T-helper 2 cell (primary cell): ENCODE measurements at places on chromosomes 1 and 21.

- no peak for DNase-seq
Observed at GRCh38 chr1:203858055-203858454, 3.3 kb upstream of the SNRPE start.

GRCh38 chr1:36172983-36173382 is 17.0 kb downstream of the MAP7D1 start:
- DNase-seq = no peak

GRCh38 chr1:84584126-84584525 is 9.9 kb upstream of the CTBS start:
- no peak for DNase-seq

- DNase-seq = peak; percentile 9
Observed at GRCh38 chr1:178724728-178725465, at the start of gene RALGPS2. RALGPS2 (plus strand) TSS chr1:178725244; CDS start chr1:178776765, 51,521 bp downstream.

- DNase-seq = no peak
Observed at GRCh38 chr1:59511476-59512465, 214.9 kb downstream of the FGGY start.

DNA sequence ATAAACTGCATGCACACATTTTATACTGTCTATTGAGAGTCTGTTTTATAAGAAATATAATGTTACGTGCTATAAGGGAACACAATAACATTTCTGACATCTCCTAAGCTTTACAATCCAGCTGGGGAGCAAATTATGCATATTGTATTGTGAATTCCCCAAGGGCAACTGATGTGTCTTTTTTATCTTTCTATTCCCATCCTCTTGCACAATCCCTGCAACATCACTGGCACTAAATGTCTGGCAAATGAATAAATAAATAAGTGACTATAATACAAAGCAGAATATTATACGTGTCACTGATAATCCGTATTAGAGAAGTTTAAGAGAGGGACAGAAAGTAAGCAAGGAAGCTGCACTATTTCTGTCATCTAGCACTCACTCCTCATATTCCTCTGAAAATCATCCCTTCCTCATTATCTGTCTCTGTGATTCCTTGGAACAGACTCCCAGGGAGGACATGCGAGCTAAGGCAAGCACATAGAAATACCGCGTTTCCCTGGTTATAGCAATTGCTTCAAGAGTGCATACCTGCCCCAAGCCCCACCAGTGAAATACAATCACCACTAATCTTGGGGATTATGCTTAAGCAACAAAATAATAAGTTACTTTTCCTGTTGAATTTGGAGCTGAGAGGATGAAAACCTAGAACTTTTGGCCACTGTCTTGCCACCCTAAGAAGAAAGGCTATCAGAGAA is 205.4 kb downstream of the SMYD3 start:
- DNase-seq = no peak

GRCh38 chr1:39687243-39687642 is 4.0 kb downstream of the HPCAL4 start:
- no peak for DNase-seq

DNA sequence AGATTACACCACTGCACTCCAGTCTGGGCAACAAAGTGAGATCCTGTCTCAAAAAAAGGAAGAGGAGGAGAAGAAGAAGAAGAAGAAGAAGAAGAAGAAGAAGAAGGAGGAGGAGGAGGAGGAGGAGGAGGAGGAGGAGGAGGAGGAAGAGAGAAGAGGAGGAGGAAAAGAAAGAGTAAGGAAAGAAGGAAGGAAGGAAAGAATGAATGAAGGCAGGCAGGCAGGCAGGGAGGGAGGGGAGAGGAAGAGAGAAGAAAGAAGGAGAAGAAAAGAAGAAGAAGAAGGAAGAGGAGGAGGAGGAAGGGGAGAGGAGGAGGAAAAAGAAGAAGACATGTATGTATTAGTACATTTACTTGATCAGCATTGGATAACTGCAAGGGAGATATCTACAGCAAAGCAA is 26.7 kb downstream of the MIS18A start:
- DNase-seq = no peak

GRCh38 chr21:35102488-35103371 is 53.6 kb upstream of the RUNX1 start:
- no peak for DNase-seq

DNA sequence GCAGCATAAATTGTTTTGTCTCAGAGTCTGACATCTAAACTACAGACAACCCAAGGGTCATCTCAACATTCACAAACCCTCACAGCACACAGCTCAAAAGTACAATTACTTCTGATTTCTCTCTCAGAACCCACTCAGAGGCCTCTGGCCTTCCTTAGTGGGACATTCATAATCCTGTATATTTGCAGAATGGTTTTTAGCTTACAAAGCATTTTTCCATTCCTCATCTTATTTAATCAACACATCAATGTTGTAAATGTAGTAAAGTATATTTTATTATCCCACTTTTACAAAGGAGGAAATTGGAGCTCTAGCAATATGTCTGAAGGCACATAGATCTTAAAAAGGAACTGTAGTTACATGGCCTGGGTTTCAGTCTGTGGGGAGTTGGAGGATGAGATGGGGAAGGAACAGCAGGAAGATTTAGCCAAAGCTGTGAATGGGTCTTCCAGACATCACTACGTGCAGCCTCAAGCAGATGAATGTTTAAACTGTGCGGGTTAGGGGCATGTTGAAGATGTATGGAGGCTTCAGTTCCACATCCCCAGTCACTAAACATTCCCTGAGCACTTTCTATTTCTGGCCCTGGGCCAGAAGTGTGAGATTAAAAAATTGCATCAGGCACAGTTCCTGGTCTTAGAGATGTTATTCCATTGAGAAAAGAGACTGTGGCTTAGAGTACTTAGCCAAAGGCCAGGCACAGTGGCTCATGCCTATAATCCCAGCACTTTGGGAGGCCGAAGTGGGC is 13.3 kb downstream of the AKNAD1 start:
- no peak for DNase-seq

DNA sequence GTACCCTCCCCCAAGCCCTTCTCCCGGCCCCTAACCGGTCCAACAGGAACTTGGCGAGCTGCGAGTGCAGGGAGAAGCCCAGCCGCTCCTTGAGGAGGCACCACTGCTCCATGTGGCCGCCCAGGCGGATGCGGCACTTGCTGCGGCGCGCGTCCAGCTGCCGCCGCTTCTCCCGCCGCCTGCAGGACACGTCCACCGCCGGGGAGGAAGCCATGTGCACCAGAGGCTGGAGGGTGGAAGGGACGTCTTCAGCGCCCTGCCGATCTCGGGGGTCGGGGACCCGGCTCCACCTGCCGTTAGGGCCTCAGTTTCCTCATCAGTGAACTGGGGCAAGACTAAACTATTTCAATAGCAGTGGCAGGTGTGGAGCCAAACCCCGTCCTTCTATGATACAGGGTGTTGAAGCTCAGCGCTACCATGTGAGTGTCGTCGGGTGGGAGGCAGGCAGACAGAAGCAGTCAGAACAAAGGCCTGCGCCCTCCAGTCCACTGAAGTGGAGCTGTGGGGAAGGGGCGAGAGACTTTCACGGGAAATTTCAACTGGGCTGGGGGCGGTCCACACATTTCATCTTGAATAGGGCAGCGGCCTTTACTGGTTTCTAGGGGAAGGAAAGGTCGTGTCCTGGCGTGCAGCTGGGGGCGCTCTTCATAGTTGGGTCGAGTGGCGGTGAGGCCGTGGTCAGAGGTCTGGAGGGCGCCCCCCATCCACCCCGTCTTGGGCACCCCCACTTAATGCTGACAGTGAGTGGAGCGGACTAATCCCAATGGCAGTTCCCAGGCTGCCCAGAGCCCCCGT is 592 bp downstream of the ZNF692 start:
- DNase-seq = no peak

DNA sequence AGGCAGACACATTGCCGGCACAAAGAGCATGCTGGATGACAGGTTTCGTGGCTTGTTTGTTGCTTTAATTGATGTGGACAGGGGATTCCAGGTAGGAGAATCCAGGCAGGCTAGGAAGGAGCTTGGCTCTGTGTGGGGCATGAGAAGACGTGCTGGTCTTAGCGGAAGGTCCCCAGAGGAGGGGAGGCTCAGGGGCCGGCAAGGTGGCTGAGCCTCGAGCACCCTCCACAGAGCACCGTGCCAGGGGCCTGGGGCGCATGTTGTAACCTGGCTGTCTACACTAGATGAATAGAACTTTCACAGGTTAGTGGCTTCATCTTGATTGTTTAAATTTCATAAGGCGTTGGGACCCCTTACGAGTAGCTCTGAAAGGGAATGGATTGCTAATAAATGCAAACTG is 223.1 kb downstream of the CAMTA1 start:
- DNase-seq = no peak

- DNase-seq = peak; percentile 70
Observed at GRCh38 chr21:15682186-15682895, 47.4 kb upstream of the USP25 start.

- no peak for DNase-seq
Observed at GRCh38 chr1:204571631-204572030, 55.4 kb downstream of the MDM4 start.

DNA sequence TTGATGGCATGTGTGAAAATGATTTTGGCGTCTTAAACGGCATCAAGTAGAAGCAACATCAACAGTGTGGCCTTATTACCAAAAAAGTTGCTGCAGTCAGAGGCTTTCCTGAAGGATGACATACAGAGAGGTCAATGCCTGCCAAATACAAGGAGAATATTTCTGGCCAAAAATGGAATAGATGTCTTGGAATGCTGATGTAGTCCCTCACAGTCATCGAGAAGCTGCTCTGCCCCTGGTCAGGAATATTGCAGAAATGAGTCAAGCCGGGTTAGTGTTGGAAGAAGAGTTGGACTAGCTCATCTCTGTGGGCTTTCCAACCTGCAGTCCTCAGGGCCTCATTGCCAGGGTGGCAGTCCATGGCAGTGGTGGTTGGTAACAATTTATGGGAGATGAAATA is 42.1 kb downstream of the NOS1AP start:
- DNase-seq = no peak

DNA sequence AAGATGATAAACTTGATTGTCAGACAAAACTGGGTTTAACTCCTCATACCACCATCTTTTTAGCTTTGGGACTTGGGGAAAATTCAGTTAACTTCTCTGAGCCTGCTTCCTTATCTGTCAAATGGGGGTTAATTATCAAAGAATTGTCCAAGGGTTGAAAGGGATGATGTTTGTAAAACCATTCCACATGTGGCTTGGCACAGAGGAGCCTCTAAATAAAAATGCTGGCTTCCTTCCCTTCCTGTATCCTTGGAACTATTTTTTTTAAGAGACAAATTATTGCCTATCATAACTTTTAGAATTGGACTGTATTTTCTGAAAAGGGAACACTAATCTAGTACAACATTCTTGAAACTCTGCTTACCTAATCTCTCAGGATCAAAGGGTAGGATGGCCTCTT is 143.4 kb upstream of the USP24 start:
- DNase-seq = no peak

DNA sequence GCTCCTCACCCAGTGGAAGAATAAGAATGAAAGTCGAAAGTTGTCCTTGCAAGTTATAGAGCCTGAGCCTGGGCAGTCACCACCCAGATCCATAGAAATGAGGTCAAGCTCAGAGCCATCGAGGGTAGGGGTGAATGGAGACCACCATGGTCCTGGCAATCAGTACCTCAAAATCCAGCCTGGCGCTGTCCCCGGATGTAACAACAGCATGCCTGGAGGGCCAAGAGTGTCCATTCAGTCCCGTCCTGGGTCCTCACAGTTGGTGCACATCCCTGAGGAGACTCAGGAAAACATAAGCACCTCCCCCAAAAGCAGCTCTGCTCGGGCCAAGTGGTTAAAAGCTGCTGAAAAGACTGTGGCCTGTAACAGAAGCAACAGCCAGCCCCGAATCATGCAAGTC is 41.8 kb downstream of the PLPPR4 start:
- no peak for DNase-seq

GRCh38 chr1:23168079-23168444 is 594 bp downstream of the LUZP1 start:
- DNase-seq = peak; percentile 23

DNA sequence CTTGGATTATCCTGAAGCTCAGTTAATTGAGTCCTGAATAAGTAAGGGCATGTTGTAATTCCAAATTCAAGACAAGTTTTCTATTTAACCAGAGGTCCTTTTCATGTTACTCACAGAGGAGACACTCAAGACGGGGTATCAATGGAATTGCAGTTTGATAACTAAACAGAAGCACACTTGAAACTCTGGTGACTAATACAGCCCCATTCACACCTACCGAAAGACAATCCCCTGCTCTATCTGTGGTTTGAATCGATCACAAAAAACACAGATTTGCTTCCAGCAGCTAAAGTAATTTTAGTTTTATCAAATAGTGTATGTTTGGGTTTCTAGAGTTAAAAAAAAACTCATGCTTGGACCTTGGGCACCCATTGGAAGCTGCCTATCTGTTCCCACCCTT is 60.4 kb downstream of the TEX35 start:
- DNase-seq = no peak

- DNase-seq = no peak
Observed at GRCh38 chr1:244768186-244768585, 67.3 kb upstream of the COX20 start.

- DNase-seq = no peak
Observed at GRCh38 chr21:44499631-44500030, 40.4 kb downstream of the KRTAP10-1 start.

DNA sequence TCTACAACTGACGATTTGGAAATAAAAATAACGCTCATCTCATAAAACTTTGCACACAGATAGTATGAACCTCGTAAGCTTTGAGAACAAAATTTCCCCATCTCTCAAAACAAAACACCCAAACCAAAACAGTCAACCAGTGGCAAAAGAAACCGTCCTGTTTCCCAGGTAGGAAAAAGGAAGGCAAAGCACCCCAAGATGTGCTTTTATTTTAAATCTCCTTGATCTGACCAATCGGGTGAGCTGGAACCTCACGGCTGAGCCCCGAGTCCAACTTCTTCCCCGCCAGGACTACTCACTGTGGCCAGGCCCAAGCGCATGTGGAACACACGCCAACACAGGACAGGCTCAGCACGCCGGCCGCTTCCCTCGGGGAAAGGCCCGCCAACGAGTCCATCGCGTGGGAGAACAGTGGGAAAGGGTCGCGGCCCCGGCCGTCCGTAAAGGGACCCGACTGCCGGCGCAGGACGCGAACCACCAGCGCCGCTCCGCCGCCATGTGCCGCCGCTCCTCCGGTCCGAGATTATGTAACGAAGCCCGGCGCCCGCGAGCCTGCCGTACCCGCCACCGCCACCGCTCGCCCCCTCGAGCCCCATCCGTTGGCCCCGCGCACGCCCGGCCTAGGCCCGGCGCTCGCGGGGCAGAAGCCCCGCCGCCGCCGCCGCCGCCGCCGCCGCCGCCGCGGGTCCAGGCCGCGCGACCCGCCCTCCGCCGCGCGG is 759 bp downstream of the AHCTF1 start:
- DNase-seq = peak; percentile 35

GRCh38 chr1:200488375-200489165 is 78.7 kb upstream of the ZNF281 start:
- no peak for DNase-seq

DNA sequence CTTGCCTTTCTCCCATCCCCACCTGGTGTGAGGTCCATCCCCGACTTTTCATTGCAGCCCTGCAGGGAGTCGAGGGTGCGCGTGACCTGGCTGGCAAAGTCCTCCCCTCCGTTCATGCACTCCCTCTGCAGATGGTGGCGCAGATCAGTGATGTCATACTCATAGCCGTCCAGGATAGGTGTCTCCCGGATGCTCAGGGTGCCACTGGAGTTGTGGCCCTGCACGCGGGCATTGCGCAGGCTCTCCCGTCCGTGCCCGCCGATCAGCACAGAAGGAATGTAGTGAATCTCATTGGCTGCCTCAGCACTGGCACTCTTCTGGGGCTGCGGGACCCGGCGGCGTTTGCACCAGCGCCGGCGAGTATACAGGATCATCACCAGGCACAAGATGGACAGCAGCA is 132.1 kb downstream of the ASTN1 start:
- DNase-seq = no peak

GRCh38 chr21:28928578-28929420 is 63.9 kb downstream of the LTN1 start:
- no peak for DNase-seq

GRCh38 chr1:92709738-92710137 is 75.2 kb downstream of the EVI5 start:
- DNase-seq = no peak
